ENCODE measurements at places on chromosomes 3 and 15.

- no peak for DNase-seq
Measured at GRCh38 chr3:59937201-59937600, 887.4 kb upstream of the CFAP20DC start.

- no peak for DNase-seq
Measured at GRCh38 chr3:14484741-14485140, 55.4 kb downstream of the GRIP2 start.

DNA sequence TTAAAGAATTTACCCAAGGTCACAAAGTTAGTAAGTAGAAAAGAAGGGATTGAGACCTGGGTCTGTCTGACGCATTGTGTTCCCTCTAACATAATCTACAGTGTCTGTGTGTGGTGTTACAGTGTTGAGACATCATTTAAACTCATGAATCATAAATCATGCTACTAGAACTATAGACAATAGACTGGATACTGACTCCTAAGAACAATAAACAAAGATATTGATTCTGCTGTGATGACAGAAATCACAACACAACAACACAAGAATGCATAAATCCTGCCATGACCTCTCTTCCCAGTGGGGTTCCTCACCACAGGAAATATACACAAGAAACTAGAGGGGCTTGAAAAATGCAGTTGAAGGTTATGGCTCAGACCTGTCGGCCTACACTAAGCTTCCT lies 44.3 kb downstream of the TRIM69 start:
- no peak for DNase-seq

DNA sequence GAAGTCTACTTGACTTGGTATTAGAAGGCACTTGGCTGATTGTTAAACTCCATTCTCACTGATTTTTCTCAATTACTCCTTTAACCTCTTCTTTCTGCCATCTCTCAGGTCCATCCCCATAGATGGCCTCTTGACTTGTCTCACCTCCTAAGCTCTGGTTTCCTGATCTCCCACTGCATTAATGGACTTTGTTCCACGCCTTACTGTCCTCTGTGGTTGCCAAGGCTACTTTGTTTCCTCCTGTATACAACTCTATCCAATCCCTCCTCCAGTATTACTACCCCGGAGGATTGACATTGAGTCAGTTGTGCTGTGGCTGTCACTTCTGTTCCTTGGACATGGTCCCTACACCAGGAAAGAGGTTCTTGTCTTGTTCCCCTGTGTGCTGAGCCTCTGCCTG lies 10.6 kb upstream of the GLCE start:
- DNase-seq = no peak

DNA sequence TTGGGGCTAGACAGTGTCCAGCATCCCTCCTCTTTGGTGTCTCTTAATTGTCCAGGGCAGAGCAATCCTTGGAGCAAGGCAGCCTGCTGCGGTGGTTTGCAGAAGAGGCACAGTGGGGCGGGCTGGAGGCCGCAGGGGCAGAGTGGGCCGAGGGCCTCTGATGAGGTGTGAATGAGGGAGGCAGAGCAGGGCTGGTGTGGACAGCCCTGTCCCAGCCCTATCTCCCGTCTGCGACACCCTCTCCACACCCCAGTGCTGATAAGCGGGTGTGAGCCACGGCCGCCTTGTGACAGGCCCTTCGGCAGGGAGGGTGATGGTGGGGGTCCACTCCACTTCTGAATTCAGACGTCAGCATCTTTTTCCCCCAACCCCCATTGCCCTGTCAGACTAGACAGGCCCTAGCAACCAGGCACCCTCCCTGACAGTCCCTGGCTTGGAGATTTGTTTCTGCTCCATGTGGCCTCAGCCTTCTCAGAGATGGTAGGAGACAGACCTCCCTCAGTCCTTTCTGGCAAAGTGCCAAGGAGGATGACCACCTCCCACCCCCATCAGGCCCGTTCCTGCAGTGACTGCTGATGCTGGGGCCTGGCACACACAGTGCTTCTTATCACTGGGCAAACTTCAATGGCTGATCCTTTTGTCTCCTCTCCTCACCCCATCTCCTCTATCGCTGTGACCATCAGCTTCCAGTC lies 37.3 kb downstream of the EXOG start:
- DNase-seq = no peak

DNA sequence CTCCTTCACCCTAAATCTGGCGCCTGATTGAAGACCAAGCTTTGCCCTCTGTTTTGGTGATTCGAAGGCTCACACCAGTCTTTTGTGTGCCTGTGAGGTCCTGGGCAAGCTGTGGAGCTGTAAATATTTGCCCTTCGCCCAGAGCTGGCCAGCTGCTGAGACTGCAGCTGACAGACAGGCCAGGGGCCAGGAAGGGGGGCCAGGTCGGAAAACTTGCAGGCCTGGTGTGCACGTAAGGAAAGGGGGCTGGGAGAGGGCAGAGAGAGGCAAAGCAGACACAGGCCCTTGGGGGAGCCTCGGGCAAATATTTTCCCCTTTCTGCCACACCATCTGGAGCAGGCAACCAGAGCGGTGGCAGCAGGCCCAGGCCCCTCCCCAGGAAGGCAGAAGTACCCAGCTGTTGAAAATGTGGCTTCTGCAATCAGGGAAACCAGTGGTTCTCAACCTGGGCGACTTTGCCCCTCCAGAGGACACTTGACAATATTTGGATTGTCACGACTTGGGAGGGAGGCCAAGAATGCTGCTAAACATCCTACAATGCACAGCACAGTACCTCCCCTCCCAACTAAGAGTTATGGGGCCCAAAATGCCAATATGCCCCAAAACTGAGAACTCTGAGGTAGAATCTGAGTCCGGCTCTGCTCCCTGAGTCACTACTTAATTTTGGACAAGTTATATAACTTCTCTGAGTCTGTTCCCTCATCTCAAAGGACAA lies 2.5 kb downstream of the PDZRN3 start:
- DNase-seq = no peak

DNA sequence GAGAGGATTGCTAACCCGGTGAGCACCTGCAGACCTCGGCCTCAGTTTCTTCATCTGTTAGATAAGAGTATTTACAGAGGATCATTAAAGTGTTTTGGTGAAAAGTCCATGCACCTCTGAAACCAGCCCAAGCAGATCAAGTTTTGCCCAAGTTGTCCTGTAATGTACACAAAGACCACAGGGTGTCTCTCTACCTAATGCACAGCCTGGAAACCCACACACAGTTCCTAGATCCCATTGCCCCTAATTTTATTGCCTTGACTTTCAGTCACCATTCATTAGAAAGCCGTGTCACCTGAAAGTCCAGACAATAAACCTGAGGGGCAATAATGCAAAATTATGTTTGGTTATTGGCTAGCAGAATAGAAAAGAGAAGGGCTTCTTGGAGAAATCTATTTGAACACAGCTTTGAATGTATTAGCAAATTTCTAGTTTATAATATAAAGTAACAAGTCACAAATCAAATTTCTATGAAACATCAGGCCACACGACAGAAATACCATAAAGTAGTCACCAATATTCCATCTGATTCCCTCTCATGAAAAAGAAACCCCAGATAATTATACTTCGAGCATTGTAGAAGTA lies 161.3 kb upstream of the SLC2A2 start:
- DNase-seq = peak; percentile 17

GRCh38 chr3:101635345-101635744 lies 41.6 kb downstream of the ZBTB11 start:
- DNase-seq = peak; percentile 42

DNA sequence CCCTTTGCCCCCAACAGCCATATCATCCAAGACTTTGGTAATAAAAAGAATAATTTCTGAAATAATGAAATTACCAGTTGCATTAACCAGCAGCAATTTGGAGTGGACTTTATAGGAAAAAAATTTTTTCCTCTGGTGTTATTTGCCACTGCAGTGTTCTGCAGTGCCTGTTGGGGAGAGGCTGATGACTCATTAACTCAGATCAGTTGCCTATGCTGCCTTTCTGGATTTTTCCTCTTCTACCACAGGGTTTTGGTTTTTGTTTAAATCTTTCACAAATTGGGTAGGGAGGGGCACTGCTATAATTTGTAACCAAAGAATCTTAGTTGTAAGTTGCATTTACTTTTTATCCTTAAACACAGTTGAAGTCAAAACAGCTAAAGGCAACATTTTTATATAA lies 22.7 kb downstream of the ATP6V1A start:
- peak; percentile 60 for DNase-seq

- DNase-seq = no peak
Measured at GRCh38 chr15:64749167-64749566, 26.2 kb downstream of the RBPMS2 start.

- no peak for DNase-seq
Measured at GRCh38 chr3:45518376-45519135, 76.0 kb upstream of the LIMD1 start.

- no peak for DNase-seq
Measured at GRCh38 chr3:184642631-184643285, 69.1 kb downstream of the MAGEF1 start.

DNA sequence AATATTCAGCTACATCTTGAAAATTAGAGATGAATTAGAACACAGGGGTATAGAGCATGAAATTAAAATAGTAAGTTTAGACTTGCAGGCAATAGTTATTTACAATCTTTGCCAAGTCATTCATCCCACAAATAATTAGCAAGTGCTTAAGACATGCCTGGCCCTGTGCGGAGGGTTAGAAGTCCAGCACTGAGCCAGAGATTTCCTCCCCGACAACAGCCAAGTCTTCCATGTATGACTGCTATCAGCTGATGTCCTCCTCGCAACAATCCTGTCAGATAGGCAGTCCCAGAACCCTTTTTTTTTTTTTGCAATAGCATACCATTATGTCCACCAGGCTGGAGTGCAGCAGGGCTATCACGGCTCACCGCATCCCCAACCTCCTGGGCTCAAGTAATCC lies 14.6 kb downstream of the SIN3A start:
- no peak for DNase-seq

DNA sequence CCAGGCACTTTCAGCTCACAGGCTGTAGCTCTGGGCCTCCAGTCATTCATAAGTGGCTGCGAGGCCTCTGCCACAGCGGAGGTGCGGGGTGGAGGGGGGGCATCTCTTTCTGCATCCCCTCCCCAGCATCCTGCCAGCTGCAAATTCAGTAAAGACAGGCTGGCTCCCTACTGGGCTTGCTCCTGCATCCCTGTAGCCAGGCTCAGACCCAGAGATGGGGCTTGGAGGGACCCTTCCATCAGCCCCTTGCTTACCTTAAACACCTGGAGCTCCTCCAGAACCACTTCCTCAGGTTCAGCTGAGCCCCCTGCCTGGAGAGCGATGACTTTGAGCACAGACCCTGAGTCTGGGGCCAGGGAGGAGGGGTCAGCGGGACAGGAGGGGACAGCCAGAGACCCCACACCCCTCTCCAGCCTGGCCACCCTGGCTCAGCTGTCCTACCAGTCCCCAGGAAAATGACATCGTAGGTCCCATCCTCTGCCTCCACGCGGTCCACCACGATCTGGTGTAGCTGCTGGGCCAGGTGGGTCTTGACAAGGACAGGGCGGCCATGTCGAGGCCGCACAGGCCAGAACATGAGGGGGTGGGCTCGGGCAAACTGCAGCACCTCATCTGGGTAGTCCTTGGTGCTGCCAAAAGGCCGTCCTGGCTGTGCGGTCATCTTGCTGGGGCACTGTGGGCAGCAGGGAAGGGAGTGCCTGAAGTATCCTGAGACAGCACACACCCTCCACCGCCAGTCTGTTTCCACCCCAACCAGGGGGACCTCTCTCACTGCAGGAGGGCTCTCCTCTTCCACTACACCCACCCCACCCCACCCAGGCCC lies 5.3 kb downstream of the SEMA3G start:
- no peak for DNase-seq

- no peak for DNase-seq
Measured at GRCh38 chr15:72306211-72306785, 13.7 kb downstream of the CELF6 start.

DNA sequence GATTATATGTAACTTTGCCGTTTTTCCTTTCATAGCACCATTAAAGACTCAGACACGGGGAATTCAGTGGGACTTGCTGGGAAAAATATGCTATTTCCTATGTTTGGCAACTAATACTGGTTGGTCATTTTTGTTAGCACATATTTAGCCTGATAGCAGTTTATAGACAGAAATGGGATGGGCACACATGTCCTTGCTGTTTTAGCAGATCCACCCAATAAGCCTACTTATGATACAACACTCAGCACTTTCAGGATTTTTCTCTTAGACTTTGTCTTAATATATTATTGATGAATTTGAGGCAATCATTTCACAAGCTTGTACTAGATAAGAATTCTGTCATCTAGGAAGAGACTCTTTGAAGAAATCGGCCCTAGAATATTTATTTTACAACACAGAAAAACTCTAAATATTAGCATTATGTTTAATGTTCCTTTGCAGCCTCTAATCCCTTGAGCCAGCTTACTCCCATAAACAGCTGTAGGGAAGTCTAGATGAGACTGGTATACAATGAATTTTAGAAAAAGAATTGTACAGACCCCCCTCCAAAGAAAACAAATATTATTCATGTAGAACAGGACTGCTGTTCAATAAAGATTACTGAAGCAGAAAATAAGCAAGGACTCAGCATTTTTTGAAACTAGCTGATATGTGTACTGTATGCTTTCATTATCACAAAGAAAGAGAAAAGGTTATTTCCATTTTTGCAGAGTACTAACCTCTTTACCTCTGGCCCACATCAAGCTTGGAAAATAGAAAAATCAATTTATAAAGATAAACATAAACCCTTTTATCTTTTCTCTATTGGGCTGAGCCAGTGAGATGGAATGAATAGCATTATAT lies 656.8 kb upstream of the SGO1 start:
- DNase-seq = no peak

DNA sequence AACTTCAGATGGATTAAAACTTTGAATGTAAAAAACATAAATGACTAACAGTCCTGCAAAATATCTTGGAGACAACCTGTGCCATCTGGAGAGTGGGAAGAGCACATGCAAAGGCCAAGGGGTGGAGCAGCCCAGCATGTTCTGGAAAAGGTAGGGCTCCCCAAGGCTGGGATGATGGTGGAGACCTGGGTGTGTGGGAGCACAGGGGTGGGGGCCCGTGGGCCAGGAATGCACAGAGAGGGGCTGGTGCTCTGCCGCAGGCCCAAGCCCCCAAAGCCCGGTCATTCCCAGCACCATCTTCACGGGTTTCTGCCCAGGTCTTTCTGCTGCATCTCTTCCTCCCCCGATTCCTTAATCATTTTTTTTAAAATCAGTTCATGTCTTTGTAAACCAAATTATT lies 9.7 kb upstream of the GATA2 start:
- no peak for DNase-seq

GRCh38 chr3:104519468-104520227 lies 847.1 kb upstream of the ALCAM start:
- no peak for DNase-seq

DNA sequence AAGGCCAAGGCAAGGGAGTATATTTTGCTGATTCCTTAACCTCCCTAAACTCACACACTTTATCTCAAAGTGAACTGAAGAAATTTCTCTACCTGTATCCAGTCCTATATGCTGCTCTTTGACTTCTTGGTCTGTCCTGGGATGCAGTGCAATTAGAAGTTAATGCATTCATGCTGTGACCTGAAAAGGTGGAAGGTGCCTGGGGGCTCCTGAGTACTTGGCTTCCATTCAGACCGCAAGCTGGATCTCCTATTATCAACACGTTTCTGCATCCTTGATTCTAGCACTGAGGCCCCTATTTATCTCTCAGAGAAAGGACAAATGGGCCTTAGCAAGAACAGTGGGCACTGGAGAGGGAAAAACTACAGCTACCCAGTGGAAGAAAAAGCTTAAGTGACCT lies 17.7 kb upstream of the CADPS start:
- DNase-seq = no peak

- no peak for DNase-seq
Measured at GRCh38 chr3:47634996-47635395, 56.3 kb upstream of the CSPG5 start.
